ENCODE measurements at places on chromosomes 5 and 9. TPM values are rescaled to one million over a fixed set of nuclear protein-coding genes. Genes with fewer than 3 reads are reported as not detected.

Gene FXN
- polyA plus RNA-seq = 15.3 TPM

Gene PARP8
- polyA plus RNA-seq = 8.3 TPM

Gene GCNT1
- 10.1 TPM for polyA plus RNA-seq

Gene ARL15
- polyA plus RNA-seq = 5.7 TPM

Gene MLANA
- not detected for polyA plus RNA-seq

Gene TMEM267
- 4.4 TPM for polyA plus RNA-seq

DNA sequence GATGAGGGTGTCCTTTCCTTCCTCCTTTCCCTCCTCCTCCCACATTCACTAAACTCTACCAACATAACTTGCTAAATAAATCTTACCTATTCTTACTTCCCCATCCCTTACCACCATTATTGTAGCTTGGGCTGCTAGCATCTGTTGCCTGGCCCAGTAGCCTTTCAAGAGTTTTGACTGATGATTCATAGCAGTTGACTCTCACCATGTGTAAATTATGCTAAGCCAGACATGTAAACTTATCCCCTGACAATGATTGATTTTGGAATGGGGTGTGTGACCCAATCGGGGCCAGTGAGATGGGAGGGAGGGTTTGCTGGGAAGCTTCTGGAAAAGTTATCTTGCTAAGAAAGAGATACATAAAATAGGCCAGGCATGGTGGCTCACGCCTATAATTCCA lies 161.8 kb upstream of the SPRY4 start:
- DNase-seq = no peak

GRCh38 chr9:121559183-121559582 lies 59.5 kb upstream of the GGTA1 start:
- no peak for DNase-seq

- DNase-seq = no peak
Measured at GRCh38 chr5:176851871-176852658, 41.7 kb downstream of the UNC5A start.

DNA sequence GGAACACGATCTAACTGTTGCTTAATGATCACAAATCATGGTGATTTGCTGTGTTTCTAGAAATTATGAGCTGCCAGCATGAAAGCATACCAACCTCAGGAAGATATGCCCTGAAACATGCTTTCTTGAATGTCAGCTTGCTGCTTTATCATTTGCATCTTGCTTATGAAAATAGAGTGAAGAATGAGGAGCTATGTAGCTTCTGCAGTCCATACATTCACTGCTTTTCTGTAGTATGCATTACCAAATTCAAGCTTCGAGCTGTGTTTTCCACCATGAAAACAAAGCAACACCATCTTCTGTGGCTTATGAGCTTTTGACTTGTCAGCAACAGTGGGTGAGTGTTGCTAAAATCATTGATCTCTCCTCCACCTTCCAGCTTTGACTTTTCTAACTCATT lies 16.5 kb downstream of the F2RL2 start:
- DNase-seq = no peak

DNA sequence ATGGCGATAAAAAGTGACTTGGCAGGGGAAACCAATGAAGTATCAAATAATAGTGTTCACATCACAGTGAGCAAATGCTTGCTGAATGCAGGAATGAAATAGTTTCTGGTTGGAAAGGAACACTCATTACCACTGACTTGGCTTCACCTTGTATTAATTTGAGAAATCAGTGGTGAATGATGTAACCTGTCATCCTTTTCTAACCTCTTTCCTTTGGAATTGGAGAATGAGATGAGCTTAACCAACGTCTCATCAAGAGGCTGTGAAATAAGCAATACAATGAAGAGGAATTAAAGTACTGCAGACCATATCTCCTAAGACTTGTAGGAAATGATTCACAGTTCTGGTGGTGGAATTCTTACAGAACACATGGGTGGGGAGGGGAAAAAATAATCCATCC lies 192.2 kb downstream of the DMAC1 start:
- no peak for DNase-seq

DNA sequence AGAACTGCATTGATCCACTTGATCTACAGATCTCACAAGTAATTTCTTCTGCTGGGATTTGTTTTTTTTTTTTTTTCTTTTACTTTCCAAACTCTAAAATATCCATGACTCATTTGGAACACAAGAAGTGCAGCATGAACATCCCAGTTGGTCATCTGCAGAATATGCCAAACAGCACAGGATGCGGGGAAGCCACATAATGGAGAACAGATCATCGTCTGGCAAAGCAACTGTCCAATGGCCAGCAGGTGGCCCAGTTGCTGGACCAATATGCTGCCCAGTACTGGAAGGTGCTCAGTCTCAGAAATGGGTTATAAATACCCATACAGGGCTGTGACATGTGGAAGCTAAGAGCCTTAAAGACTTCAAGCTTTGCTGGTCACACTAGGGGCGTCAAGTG lies 221.3 kb upstream of the TAS2R1 start:
- no peak for DNase-seq

- DNase-seq = no peak
Measured at GRCh38 chr9:126589349-126589748, 24.4 kb upstream of the LMX1B start.

- DNase-seq = no peak
Measured at GRCh38 chr5:1226231-1226630, 1.1 kb downstream of the SLC6A18 start.

- DNase-seq = no peak
Measured at GRCh38 chr5:31346896-31347551, 153.5 kb downstream of the CDH6 start.

DNA sequence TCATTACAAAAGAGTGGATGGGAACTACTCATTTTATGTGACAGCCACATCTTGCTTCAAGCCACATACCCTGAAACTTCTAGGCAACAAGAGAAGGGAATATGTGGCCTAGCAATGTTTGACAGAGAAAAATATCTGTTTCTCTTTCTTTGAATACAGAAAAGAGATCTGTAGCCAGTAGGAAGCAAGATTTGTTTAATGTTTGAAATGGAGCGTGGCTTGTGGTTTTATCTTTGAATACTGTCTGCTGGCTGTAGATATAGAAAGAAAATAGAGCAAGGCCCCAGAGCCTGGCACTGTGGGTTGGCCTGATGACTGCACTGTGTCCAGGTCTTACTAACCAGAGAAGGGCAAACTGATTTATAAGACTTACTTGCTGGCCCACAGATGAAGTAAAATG lies 133.8 kb downstream of the ARHGEF28 start:
- DNase-seq = no peak

- no peak for DNase-seq
Measured at GRCh38 chr5:94353605-94354004, 264.8 kb downstream of the KIAA0825 start.

GRCh38 chr5:39014561-39014960 lies 59.6 kb downstream of the RICTOR start:
- DNase-seq = no peak

Data from stomach (tissue), 19 donors.